Activated T-cell treated with anti-CD3 and anti-CD28 coated beads, Interleukin-2, amount 50 U/mL, for 4 hours (primary cell): ENCODE measurements at places on chromosomes 2 and 18. TPM values are rescaled to one million over a fixed set of nuclear protein-coding genes. Genes with fewer than 3 reads are reported as not detected.

Gene NBAS
- total RNA-seq, result 28.5 TPM

Gene CAVIN2
- 0.33 TPM for total RNA-seq

Gene HOXD8
- 0.11 TPM for total RNA-seq

Gene DYSF
- 0.87 TPM for total RNA-seq

Gene SLC38A11
- not detected for total RNA-seq
